Fibroblast of upper back skin (primary cell): ENCODE measurements at places on chromosomes 6 and 20.

- DNase-seq, result no peak
Measured at GRCh38 chr6:17927705-17928104, 59.7 kb downstream of the KIF13A start.

DNA sequence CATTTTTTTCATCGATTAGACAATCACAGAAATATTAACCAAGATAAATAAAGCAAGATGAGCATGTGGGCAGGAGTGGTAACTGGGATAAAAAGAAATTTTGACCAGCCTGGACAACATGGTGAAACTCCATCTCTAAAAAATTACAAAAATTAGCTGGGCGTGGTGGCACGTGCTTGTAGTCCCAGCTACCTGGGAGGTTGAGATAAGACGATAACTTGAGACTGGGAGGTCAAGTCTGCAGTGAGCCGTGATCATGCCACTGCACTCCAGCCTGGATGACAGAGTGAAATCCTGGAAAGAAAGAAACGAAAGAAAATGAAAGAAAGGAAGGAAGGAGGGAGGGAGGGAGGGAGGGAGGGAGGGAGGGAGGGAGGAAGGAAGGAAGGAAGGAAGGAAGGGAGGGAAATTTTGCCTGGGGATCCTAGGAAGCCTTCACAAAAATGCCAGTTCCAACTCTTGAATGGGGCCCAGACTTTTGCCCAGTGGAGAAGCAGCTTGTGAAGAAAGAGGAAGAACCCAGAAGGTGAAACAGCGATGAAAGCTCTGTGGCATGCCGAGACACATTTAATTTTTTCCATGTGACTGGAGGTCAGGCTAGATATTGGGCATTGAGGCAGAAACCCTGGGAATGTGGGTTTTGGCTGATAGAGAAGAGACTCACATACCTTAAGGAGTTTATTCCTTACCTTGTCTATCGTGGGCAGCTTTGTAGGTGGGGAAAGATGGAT, 20.3 kb downstream of the CCDC170 start:
- DNase-seq, result no peak

DNA sequence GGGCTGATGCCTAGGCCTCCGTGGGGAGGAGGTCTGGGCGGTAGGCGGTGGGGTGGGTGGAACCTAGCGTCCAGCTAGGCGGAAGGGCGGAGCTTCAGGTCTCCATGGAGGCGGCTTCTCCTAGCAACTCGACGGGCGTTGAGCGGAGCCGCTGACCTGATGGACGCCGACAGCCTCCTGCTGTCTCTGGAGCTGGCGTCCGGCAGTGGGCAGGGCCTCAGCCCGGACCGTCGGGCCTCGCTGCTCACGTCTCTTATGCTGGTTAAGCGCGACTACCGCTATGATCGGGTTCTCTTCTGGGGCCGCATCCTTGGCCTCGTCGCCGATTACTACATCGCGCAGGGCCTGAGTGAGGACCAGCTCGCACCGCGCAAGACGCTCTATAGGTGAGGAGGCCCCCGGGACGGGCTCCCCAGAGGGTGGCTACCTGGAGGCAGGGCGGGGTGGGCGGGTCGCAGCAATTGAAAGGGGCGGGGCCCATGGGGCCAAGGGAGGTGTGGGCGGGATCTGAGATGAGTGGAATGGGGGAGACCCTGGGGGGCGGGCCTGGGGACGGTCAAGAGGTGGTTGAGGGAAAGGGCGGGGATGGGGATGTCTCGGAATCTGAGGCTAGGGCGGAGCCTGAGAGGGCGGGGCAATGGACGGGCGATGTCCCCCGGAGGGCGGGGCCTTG, at the start of gene RSPH9:
Gene RSPH9, plus strand, starts transcription at position 97 of the 673 bp plus-strand sequence. Its CDS starts 63 bp downstream, at position 160.
- peak; percentile 54 for DNase-seq

- DNase-seq, result no peak
Measured at GRCh38 chr6:136225496-136225895, 24.6 kb downstream of the MTFR2 start.

DNA sequence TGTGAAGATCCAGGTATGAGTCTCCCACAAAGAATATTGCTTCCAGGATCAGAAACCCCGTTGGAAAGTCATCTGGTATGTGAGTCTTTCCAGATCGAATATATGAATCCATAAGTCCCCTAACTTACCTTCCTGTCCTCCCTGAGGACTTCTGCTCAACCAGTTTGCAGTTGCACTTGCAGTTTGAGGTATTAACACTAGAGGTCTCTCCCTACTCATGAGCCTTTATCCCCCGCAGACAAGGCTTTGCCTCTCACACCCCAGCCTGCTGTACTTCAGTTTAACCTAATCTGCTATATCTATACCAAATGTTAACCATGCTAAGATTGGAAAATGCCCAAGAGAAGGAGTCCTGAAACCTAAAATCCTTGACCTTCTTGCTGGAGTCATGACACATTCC, 135.3 kb upstream of the DEFB112 start:
- DNase-seq, result no peak

- no peak for DNase-seq
Measured at GRCh38 chr6:136254851-136255466, 4.8 kb upstream of the MTFR2 start.

DNA sequence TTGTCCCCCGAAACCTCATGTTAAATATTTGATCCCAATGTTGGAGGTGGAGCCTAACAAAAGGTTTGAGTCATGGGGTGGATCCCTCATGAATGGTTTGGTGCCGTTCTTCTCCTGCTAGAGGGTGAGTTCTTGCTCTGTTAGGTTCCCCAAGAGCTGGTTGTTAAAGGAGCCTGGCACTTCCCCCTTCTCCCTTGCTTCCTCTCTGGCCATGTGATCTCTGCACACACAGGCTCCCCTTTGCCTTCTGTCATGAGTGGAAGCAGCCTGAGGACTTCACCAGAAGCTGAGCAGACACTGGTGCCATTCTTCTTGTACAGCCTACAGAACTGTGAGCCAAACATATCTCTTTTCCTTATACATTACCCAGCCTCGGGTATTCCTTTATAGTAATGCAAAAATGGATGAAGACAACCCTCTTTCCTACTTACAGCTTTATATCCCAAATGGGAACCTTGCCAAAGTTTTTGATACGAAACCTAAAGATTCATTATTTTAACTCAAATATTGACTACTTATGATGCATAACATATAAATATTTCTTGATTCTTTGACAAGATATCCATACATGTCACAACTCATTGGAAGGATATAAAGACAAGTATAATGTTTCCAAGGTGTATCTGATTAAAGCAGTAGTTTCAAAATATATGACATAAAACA, 61.0 kb downstream of the RNF182 start:
- no peak for DNase-seq

DNA sequence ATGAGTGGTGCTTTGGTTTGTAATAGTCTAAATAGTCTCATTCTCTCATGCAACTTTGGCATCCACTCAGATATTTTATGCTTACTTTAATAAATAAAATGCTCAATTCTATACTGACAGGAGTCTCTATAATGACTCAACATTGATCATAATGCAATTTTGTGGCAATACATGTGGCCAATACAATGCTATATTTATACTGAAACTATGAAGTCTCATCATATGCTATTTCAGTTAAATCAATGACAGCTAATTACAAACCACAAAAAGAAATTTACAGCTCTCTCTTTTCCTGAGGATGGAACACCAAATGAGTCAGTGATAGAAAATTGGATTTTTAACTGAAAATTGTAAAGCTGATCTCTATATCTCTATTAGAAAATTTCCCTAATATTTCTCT, 77.1 kb downstream of the WASF1 start:
- peak; percentile 46 for DNase-seq

DNA sequence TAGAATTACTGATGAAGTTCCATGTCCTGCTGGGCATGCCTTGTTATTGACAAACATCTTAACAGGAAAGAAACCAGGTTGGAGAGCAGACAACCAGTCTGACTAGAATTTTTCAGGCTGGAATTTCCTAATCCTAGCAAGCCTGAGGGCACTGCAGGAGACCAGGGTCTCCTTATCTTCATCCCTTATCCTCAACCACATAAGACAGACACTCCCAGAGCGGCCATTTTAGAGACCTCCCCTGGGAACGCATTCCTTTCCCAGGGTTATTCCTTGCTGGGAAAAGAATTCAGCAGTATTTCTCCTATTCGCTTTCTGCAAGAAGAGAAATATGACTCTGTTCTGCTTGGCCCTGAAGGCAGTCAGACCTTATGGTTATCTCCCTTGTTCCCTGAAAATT, 803.7 kb downstream of the GRIK2 start:
- no peak for DNase-seq

DNA sequence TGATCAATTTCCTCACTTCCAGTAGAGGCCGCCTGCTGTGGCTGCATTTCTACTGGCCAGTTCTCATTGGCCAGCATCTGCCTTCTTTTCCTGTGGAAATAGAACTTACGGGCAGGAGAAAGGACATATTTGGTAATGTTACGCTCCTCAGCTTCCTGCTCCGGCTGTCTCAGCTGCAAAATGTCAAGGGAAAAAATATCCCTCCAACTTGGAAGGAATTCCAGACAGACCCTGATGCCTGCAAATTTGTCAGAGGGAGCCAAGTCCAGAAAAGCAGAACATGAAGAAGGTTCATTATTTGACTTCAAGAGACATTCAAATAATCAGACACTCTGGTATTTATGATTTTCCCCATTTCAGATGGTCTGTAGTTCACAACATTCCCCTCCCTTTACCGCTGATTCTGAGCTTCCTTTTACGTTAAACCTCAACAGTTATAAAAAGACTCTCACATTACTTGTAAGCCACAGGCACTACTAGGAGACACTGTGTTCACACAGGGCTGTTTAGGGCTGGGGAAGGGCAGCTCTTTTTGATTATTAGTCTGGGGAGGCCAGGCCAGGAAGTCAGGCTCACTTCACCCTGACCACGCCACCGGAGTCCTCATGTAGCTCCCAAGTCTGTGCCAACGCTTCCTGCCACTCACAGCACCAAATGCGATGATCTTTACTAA, 179.6 kb upstream of the CCN2 start:
- DNase-seq, result peak; percentile 68

DNA sequence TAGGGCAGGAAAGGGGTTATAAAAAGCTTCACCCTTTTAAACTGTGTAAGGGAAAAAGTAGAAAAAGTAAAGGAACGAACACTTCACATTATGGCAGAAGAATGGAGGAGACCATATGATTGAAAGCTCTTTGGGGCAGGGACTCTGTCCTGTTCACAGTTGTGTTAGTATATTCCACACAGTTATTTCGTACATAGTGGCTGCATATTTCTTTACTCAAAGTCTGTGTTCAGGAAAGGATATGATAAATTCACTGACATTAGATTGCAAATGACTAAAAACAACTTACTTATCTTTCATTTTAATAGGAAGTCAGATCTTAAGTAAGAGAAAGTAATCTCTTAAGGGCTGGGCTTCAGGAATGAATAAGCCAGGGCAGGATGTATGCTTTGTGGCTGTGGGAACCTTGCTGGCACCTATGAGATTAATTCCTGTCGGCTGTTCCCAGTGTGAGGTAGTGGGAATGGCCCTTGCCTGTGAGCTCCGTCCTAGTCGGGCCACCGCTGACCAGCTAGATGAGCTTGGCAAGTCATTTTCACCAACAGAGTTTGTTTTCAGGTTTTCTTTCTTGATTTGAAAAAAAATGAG, 11.2 kb downstream of the PPP1R14C start:
- no peak for DNase-seq

DNA sequence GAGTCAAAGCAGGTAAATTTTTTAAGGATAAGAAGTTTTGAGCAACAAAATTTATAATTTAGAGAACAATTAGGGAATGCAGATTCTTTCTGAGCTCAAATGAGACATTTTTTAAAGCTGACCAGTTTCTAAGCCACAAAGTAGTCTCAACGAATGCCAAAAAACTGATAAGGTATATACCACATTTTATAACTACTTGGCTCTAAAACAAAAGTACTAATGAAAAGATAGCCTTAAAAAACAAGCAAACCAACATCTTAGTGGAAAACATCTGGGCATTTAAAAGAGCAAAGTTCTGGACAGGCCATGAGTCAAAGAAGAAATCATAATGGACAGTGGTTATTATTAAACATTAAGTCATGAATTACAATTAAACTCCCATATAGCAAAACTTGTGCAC, 23.2 kb upstream of the RNF146 start:
- no peak for DNase-seq

DNA sequence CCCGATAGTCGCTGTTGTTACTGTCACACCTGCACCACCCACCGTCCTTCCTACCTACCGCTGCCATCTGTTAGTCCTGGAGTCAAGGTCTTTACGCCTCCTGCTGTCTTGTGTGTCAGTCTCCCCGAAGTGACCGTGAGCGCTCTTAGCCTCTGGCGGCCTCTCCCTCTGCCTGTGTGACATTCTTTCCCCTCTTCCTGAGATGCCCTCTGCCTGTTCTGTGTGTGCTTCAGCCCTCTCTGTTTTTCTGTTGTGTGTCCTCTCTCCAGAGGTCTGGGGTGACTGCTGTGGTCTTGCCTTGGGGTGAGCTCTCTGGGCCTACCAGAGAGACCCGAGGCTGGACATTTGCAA, 54.9 kb downstream of the TCP11 start:
- DNase-seq, result no peak

- DNase-seq, result no peak
Measured at GRCh38 chr20:11249683-11250082, 575.9 kb upstream of the JAG1 start.

- DNase-seq, result no peak
Measured at GRCh38 chr20:62291251-62292066, 11.3 kb upstream of the ADRM1 start.

- peak; percentile 72 for DNase-seq
Measured at GRCh38 chr20:29079769-29080690, 2177.4 kb upstream of the DEFB115 start.
